ENCODE measurements at places on chromosomes 13 and 19. TPM values are rescaled to one million over a fixed set of nuclear protein-coding genes. Genes with fewer than 3 reads are reported as not detected.

The EDDM13 gene
- total RNA-seq: not detected

The BRCA2 gene
- 4.5 TPM for total RNA-seq

The ERICH6B gene
- not detected for total RNA-seq

DNA sequence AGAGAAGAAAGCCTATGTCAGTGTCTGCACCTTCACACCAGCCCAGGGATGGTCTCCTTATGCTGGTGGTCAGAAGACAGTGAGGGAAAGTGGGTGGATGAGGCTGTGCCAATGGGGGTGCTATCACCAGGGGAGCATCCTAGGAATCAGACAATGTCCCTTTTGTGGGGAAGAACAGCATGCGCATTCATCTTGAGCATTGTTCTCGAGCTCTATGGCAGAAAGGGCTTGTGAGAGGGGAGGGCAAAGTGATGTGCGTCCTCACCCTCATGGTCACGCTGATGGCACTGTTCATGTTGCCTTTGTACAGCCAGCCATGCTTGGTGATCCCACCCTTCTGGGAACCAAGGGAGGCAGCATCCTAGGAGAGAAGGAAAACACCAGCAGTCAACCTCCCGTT, 56.1 kb downstream of the DOCK9 start:
- no peaks in the 10 kb centered on the region for H3K27me3 ChIP-seq
- peaks cover 4% of the 10 kb centered on the region for H3K4me1 ChIP-seq
- H3K36me3 ChIP-seq: peaks cover 19% of the 10 kb centered on the region
- H3K4me3 ChIP-seq: no peak overlapping the region

GRCh38 chr13:113982296-113982661, 8.4 kb upstream of the C13orf46 start:
- H3K36me3 ChIP-seq: no peaks in the 10 kb centered on the region
- no peaks in the 10 kb centered on the region for H3K27me3 ChIP-seq

DNA sequence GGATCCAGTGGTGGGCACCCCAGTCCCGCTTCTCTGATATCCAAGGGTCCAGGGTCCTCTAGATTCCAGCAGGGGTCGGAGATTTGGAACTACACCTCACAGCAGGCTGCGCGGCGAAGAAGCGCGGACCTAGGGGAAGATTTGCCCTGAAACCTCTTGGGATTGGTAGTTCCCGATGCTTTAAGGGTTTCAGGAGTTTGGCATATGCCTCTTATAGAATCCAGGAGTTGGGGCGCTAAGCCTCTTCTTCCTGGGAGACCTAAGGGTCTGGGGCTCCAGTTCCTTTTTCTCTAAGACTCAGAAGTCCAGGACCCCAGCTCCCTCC, 349 bp downstream of the BCL2L12 start:
- DNase-seq: no peak
- H3K27me3 ChIP-seq: no peaks in the 10 kb centered on the region
- H3K4me1 ChIP-seq: peaks cover 10% of the 10 kb centered on the region
- H3K4me3 ChIP-seq: peak overlapping the region; percentile 68

DNA sequence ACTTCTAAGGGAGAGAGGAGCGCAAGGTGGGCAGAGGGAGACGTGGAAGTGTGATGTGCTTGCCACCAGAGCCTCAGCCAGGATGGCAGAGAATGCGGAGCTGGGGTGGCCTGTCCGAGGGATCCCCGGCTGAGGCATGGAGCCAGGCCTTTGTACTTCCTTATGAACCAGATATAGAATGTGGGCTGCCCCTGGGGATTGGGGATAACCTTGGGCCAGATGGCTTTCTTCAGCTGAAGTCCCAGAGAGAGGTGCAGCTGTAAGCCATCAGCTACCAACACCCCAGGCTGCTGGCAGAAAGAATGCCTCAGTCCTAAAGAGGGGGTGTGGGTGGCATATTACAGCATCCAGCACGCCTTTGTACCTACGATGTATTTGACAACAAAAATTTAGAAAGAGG, 25.5 kb upstream of the FBXO17 start:
- H3K27me3 ChIP-seq: no peaks in the 10 kb centered on the region
- H3K36me3 ChIP-seq: no peaks in the 10 kb centered on the region
- no peaks in the 10 kb centered on the region for H3K4me1 ChIP-seq
- H3K27ac ChIP-seq: no peak overlapping the region
- no peak for DNase-seq
- H3K4me3 ChIP-seq: no peak overlapping the region

DNA sequence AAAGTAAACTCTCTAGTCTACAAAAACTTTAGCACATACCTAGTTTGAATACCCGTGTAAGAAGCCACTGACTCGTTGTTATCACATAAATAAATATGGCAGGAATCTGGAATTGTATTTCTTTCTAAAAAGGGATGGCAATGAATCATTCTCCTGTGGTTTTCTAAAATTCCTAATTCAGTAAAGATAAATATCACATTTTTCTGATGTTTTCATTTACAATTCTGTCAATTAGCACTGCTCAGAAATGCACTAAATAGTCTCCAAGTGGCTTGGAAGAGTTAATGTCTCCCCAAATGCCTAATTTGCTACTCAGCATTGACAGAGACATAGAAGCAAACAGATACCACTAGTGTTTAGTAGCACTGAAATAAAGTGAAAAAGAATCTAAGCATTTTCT, 547.7 kb upstream of the SLITRK1 start:
- no peaks in the 10 kb centered on the region for H3K36me3 ChIP-seq
- DNase-seq: no peak
- no peak overlapping the region for H3K4me3 ChIP-seq
- no peaks in the 10 kb centered on the region for H3K4me1 ChIP-seq

DNA sequence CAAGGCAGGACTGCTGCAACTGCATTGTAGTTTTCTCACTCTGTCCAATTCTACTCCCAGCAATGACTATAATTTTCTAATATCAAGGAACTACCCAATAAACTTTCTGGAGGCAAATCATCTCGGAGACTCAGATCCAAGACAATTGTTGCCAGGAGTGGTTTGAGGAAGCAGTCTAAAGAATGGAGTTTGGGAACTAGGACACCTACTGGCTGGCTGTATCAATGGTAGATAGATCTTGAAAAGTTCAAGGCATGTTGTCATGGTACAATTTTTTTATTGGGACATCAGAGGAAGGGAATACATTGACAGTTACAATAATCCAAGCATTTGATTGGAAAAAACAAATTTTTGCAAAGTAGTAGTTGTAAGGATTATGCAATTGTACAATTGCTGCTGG, 648.3 kb upstream of the SLITRK6 start:
- H3K4me3 ChIP-seq: no peak overlapping the region
- H3K27ac ChIP-seq: no peak overlapping the region
- no peak for DNase-seq
- no peaks in the 10 kb centered on the region for H3K27me3 ChIP-seq
- H3K4me1 ChIP-seq: no peaks in the 10 kb centered on the region

- H3K4me1 ChIP-seq: no peaks in the 10 kb centered on the region
- no peak overlapping the region for H3K4me3 ChIP-seq
- H3K27me3 ChIP-seq: no peaks in the 10 kb centered on the region
- no peaks in the 10 kb centered on the region for H3K36me3 ChIP-seq
- H3K27ac ChIP-seq: no peak overlapping the region
Observed at GRCh38 chr19:9116547-9116946, 984 bp upstream of the OR7G1 start.
